Right forelimb (tissue), 1 donor: ENCODE measurements at places on chromosomes 13 and 19.

DNA sequence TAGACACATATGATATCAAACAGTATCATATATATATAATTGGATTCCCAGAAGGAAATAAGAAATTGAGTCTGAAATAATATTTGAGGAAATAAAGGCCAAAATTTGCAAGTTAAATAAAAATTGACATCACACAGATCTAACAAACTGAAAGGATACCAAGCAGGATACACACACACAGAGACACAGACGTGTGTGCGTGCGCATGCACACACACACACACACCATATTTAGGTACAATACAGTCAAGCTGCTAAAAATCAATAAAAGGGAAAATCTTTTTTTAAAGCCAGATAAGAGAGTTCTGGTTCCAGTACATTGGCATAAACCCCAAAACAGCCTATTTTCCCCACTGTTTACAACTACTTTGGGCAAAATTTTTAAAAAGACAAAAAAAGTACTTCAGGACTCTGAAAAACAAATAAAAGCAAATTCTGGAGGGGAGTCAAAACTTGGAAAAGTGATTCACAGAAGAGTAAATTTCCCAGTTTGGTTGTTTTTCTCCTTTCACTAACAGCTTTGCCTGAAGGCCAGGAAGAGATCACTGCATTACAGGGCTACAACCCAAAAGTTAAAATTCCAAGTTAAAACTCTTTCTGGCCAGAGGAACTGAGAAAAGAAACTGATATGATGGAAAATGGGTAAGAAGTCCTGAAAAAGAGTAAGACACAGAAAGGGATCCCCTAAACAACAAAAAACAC, 16.2 kb downstream of the MYCBP2 start:
- DNase-seq, result no peak

GRCh38 chr19:54480051-54480450, 7.0 kb upstream of the CDC42EP5 start:
- DNase-seq, result no peak

DNA sequence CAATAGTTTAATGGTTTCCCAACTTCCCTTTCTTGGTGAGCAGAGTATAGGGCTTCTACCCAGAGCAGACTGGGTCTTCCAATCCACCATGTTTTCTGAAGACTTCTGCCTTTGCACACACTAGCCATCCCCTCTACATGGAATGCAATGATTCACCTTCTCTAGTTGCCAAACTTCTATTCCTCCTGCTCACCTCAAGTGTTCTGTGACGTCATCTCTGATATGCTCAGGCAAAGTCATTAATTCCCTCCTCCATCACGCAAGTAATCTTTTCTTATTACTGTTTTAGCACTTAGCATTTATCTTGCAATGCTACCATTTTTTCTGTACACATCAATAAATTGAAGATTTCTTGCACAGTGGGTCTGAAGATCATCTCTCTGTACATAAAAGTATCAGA, 174.2 kb downstream of the RBM26 start:
- DNase-seq, result no peak

DNA sequence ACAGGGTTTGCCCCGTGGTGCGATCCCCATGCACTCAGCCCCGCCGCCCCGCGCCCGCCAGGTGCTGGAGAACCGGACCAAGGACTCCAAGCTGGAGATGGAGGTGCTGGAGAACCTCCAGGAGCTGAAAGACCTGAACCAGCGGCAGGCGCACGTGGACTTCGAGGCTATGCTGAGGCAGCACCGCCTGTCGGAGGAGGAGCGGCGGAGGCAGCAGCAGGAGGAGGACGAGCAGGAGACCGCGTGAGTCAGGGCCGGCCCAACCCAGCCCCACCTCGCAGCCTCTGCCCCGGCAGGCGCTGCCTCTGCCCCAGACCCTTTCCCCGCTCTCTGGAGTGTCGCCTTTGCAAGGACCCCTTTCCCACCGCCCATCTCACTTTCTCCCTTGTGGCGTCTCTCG, 11.3 kb downstream of the YJU2 start:
- DNase-seq, result no peak

DNA sequence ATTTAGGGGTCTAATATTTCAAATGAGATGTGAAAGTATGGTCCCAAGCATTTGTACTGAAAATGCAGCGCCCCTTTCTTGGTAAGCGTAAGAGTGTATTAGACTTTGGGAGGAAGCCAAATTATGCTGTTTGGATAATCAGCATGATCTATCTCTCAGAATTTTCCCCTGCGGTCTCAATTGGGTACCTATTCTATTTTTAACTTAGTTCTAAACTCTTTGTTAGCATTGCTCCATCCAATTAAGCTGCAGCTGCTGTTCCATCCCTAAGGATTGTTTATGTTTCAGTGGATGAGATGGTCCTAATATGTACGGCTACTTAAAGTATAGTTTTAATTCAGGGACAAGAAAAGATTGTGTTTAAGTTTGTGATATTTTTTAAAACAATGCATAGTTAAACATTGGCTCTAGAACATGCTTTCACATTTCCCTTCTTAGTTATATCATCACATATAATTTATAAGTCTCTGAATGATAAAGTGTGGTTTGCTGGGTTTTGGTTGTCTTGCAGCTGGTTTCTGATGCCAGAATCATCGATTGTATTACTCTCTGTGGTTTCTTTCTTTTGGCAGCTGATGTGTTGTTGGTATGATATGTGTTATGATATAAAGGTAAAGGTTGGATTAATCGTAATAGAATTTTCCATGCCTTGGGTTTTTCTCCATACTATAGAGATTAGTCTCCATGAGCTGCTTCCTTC, 15.0 kb downstream of the POLR1D start:
- no peak for DNase-seq

DNA sequence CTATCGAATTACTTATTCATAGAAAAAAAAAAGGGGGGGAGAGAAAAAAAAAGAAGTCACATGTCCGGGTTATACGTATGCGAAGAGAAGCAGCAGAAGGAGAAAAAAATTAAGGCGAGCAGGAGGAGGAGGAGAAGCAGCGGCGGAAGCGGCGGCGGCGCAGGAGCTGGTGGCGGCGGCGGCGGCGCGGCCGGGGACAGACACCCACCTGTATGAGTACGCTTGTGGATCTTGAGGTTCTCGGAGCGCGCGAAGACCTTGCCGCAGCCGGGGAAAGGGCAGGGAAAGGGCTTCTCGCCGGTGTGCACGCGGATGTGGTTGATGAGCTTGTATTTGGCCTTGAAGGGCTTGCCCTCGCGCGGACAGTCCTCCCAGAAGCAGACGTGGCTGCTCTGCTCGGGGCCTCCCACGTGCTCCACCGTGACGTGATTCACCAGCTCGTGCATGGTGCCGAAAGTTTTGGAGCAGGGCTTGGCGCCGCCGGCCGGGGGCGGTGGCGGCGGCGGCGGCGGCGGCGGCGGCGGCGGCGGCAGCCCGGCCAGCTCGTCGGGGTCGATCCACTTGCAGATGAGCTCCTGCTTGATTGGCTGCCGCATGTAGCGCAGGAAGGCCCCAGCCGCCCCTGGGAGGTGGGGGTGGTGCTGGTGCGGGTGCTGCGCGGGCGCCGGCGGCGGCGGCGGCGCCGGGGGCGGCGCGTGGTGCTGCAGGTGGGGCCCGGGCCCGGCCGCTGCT, 1.5 kb downstream of the ZIC5 start:
- DNase-seq, result peak; percentile 49

- peak; percentile 63 for DNase-seq
These were observed 6.0 kb upstream of the WDR88 start for GRCh38 chr19:33125929-33126388.

- DNase-seq, result no peak
These were observed 11.3 kb downstream of the TBC1D4 start for GRCh38 chr13:75470676-75471075.

- no peak for DNase-seq
These were observed 43.1 kb upstream of the STARD13 start for GRCh38 chr13:33328701-33329100.

DNA sequence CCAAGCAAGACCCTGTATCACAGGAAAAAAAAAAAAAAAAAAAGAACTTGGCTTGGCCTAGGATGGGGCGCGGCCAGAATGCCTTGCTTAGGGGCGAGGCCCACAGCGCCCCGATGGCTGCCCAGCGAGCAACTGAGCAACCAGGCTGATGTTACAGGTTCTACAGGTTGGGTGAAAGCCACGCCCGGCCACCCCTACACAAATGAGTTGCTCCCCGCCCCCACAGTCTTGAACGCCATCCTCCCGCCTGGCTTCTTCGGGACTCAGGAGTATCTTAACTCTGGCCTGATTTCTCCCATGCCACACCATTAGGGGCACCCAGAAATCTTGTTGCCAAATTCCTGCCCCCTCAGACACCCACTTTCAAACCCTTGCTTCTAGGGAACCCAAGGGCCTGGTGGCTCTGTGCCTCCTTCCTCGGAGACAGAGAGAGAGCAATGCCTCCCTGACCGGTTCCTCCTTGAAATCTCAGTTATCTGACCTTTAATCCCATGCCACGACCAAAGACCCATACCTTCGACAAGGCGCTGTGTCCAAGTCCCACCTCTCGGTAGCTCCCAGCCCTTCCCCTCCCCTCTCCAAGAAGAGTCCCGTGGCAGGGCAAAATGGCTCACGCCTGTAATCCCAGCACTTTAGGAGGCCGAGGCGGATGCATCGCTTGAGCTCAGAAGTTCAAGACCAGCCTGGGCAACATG, 1.1 kb upstream of the CBLC start:
- no peak for DNase-seq

- DNase-seq, result no peak
These were observed 127.6 kb downstream of the COG6 start for GRCh38 chr13:39783051-39783450.

DNA sequence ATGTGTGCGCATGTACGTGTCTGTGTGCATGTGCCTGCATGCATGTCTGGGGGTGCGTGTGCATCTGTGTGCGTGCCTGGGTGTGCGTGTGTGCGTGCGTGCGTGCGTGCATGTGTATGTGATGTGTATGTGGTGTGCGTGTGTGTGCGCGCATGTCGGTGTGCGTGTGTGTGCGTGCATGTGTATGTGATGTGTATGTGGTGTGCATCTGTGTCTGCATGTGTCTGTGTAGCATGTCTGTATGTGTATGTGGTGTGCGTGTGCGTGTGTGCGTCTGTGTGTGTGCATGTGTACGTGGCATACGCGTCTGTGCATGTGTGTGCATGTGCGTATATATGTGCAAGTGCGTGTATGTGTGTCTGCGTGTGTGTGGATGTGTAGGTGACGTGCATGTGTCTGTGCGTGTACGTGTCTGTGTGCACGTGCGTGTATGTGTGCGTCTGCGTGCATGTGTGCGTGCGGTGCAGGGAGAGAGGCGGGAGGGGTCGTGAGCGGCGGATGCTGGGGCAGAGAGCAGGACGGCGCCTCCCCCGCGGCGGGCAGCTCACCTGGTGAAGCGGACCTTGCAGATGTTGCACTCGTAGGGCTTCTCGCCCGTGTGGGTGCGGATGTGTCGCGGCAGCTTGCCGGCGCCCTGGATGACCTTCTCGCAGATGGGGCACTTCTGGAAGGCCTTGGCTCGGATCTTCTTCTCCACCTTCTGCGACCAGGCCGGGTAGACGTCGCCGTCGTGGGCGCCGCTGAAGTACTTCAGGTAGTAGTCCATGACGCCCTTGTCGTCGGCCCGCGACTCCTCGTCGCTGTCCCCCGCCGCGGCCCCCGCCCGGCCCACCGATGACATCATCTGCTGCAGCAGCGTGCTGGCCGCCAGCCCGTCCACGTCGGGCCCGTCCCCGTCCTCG, 13.0 kb downstream of the ZBTB7A start:
- DNase-seq, result no peak

- no peak for DNase-seq
These were observed 331.3 kb downstream of the KLF5 start for GRCh38 chr13:73390100-73390499.

- DNase-seq, result no peak
These were observed 4.9 kb downstream of the MAG start for GRCh38 chr19:35296644-35297514.

- DNase-seq, result no peak
These were observed 1.4 kb downstream of the PLPP2 start for GRCh38 chr19:289651-290371.

- DNase-seq, result no peak
These were observed 346.6 kb downstream of the TBC1D4 start for GRCh38 chr13:75135325-75135825.

DNA sequence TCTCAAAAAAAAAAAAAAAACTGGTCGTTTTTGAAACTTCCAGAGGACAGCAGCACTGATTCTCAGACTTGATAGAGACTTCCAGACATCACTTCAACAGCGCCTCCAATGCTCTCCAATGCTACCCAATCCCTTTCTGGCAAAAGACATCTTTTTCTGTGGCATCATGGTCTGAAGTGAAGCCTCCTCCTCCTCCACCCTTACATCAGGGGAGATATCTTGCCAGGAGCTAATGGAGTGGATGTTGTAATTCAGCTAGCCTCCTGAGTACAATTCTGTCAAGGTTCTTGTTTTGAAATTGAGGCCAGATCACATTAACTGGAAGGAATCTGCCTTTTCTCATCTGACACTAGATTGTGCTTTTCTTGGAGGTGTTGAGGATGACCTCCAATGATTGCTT, 24.2 kb downstream of the FXYD5 start:
- no peak for DNase-seq

DNA sequence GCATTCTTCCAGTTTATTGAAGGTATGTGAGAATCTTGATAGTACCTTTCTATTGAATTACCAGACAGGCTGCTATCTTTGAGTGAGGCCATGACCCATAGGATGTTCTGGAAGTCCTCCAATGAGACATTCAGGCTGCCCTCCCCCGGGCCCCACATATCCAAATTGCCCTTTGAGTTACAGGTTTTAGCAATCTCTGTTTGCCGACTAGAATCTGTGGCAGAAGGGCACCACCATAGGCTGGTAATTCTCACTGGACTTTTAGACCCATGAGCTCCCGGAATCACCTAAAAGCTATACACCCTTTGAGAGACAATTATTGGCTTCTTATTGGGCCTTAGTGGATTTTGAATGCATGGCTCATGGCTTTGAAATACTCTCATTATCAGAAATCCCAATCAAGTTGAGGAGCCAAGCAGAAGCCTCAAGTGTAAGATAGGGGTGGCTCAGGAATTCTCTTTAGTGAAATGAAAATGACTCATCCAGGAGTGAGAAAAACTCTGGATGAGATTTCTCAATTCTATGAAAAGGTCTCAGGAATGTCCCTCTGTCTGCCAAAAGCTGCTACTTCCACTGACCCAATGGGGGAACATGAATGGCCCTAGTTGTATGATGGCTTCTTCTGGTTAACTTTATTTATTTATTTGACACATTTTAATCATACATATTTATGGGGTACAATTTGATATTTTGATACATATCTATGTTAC, 172.1 kb upstream of the CSNK1A1L start:
- no peak for DNase-seq

- no peak for DNase-seq
These were observed 23.1 kb upstream of the COG3 start for GRCh38 chr13:45441633-45442032.

- DNase-seq, result no peak
These were observed 818.0 kb upstream of the SLC10A2 start for GRCh38 chr13:103884101-103884723.

- no peak for DNase-seq
These were observed 1.9 kb upstream of the CACNG8 start for GRCh38 chr19:53960886-53961285.

DNA sequence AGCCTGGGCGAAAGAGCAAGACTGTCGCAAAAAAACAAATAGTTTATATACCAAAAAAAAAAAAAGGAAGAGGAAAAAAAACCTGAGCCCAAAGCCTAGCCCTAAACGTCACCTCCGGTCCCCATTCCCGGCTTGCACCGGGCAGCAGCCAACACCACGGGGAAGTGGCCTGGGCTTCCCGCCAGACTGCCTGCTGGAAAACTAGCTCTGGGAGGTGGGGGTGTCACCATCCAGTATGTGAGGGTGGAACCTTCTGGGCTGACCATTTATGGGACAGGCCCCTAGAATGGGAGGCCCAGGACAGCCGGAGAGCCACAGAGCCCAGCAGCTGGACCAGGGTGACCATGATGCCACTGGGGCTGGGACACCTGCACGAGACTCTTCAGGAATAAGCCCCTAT, 37.3 kb downstream of the IL12RB1 start:
- peak; percentile 71 for DNase-seq
